NCI-H1105 treated with DMSO at 0.1 percent for 48 hours (cell line): ENCODE measurements at places on chromosomes 4 and X.

GRCh38 chr4:146275370-146275769 is 61.0 kb downstream of the REELD1 start:
- no peak for DNase-seq

DNA sequence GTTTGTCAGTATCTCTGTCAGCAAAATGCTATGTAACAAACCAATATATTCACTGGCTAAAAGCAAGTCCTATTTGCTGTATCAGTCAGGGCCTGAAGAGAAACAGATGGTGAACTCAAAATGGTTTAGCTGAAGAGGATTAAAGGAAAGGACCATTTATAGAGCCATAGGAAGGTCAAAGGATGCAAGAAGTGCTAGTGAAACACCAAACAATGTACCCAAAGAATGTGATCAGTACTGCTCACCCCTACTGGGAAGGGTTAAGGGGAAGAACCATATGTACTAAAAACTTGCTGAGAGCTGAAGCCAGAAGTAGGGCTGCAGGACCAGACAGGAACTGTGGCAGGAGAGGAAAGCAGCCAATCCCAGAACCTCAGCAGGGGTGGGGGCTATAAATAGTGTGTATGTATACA is 479.3 kb downstream of the INPP4B start:
- no peak for DNase-seq

GRCh38 chr4:2336659-2337058 is 74.8 kb upstream of the MXD4 start:
- no peak for DNase-seq

DNA sequence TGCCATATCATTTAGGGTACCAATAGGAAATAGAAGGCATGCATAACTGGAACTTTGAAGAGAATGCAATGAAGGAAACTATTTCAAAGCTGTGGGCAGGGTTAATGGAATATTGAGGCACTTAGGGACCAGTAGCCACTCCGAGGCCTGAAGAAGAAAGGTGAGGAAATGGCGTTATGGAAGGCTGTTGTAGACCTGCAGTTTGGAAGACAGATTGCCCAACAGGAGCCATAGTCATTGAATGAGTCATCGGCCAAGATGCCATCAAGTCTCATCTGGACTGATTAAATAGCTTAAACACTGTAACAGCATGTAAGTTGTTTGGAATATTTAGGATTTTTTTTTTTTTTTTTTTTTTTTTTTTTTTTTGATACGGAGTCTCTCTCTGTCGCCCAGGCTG is 11.6 kb downstream of the CXCL13 start:
- DNase-seq, result no peak

DNA sequence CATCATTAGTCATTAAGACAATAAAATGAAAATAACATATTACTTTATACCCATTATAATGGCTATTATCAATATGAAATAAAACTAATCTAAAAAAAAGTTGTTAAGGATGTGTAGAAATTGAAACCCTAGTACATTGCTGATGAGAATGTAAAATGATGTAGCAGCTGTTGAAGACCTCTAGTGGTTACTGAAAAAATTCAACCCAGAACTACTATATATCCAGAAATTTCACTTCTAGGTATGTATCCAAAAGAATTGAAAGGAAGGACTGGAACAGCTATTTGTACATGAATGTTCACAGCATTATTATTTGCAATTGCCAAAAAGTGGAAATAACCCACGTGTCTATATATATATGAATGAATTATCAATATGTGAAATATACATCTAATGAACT is 180.3 kb upstream of the KLHL4 start:
- no peak for DNase-seq

GRCh38 chrX:82087699-82088098 is 885.8 kb downstream of the SH3BGRL start:
- peak; percentile 31 for DNase-seq

DNA sequence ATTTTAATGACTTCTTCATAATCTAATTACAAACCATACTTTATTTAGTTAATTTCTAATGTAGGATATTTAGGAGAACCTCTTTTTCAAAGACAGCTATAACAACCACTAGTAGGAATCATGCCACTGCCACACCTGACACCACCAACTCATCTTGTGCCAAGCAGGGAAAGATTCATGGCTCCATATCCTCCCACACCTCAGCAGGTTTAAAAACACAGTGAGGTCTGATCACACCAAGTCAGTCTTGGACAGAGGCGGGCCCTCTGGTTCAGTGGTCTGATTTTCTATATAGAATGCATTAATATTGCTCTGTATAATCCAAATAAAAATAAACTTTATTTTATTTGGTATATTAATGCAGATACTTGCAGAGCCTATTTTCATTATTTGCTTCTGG is 227.7 kb upstream of the TTC29 start:
- DNase-seq, result no peak

DNA sequence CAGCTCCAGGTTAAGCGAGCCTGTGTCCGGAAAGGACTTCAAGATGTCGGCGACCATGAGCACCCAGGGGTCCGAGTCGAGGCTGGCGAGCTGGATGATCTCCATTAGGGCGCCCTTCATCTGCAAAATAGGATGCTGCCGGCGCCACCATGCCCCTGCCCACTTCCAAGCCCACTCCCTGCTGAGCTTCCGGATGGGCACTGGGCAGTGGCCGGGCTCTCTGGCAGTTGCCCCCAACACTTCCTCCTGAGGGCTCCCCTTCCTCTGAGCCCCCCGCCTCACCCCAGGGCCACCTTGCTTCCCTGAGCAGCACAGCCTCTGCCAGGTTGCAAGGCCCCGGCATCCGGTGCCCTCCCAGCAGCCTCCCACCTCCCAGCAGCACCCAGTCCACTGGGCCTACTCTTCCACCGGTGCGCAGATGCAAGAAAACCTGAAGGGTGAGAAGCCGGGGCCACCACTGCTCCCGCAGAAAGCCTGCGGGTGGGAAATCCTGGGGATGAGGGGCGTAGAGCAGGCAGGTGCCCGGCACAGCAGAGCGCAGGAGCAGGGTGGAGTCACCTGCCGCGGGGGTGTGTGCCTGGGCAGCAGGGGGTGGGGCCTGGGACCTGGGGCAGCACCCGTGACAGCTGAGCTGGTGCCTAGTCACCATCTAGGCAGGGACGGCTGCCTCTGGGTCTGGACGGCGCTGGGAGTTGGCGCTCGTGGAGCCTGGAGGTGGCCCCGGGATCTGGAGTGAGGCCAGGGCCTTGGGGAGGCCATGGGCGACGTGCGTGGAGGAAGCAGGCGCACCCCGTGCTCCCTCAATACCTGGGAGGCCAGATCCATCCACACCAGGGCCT is 17.0 kb downstream of the NELFA start:
- DNase-seq, result no peak

GRCh38 chrX:55582447-55582846 is 40.8 kb upstream of the FOXR2 start:
- DNase-seq, result no peak

DNA sequence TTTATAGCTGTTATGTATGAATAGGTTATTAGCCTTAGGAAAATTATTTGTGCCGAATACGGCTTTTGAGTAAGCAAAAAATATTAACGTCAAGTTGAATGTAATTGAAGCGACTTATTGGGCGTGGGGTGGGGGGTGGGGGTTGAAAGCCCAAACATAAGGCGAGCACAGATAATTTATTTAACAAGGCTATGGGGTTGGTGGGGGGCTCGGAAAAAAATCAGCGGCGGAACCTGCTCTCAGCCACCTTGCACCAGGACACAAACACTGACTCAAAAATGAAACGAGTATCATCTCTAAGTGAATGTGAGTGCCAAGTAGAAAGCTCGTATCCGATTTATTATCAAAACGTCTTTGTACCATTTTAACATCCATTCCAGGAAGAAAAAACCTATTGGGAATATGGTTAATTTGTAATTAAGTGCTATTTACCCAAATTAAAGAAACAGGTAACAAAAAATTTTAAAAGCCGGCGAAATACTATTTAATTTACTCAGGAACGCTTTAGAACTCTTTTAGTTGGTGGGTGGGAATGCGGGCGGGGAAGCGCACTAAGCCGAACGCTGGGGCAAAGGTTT is 902 bp upstream of the LARP1B start:
- peak; percentile 22 for DNase-seq

DNA sequence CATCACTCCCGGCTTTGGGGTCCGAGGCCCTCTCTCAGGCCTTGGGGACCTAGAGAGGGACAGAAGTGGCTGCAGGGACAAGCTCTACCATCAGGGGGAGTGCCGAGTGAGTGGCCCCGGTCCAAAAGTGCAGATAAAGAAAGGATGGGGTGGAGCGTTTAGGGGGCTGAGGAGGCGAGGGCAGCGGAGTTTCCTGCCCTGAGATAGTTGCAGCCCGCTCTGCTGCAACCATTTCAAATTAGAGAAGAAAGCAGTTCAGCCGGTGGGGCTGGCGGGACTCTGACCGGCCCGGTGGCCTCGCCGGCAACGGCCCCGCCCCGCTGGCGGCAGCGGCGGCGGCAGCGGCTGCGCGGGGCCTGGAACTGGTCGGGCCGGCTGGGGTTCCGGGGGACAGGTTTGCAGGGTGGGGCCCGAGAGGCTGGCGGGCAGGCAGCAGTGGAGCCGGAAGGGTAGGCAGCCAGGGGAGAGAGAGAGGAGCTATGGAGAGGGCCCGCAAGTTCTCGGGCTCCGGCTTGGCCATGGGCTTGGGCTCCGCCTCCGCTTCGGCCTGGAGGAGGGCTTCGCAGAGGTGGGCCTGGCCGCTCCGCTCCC is 7.6 kb downstream of the DLG3 start:
- peak; percentile 62 for DNase-seq

DNA sequence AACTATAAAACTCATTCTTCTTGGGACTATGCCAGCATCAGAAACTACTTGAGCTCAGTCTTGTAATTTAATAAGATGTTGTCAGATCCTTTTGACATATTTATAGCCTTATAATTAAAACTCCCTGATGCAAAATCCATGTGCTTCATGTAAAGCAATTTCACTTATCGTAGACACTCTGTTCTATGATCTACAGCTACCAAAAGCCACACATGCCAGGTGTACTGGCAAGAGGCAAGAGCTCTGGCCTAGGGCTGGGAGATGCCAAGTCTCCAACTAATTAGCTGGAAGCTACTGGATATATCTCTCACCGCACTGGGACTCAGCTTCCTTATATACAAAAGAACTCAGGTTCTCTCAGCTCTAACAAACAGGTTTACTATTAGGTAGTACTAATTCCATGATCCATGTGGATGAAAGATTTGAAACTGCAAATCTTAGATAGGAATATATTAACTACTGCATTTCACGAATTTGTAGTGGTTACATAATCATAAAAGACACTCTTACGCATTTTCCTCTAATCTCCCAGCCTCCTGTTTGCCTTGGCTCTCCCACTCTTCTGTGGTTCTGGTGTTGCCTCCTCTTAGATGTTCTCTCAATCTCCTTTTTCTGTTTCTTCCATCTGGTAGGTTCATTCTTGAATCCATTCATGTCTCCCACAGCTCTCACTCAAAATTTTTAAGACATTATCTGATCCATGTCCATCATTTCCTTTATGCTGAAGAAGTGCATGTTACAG is 103.0 kb downstream of the HHIP start:
- no peak for DNase-seq

DNA sequence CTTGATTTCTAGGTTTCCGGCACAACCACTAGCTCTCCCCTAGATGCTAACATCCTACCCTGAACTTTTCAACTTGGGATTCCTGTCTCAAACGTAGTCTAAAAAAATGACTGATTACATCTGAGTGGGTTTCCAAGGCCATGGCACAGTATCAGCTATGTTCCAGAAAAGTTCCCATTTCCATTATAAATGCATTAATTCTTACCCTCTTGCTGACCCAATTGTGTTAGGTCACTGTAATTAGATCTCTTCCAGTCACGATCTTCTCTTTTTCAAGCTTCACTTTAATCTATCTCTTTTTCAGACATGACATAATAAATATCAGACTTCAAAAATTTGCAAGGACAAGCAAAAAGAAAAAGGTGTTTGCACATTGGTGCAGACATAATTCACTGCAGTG is 50.6 kb upstream of the PDE5A start:
- no peak for DNase-seq

DNA sequence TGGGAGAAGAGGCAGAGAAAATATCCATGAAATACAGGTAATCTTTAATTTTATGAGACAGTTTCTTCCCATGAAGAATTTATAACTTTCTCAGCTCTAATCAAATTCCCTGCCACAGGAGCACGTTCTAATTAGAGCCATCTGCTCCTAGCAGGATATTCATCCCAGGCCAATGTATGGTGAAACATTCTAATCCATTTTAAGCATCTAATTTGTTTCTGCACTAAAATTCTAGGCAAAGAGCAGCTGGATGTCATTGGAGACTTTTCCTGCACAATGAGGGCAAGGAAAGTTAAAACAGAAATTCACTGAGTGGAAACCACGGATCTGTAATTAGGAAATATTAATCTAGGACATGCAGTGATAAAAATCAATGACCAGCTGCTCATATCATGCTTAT is 107.7 kb upstream of the ZFP42 start:
- DNase-seq, result no peak

DNA sequence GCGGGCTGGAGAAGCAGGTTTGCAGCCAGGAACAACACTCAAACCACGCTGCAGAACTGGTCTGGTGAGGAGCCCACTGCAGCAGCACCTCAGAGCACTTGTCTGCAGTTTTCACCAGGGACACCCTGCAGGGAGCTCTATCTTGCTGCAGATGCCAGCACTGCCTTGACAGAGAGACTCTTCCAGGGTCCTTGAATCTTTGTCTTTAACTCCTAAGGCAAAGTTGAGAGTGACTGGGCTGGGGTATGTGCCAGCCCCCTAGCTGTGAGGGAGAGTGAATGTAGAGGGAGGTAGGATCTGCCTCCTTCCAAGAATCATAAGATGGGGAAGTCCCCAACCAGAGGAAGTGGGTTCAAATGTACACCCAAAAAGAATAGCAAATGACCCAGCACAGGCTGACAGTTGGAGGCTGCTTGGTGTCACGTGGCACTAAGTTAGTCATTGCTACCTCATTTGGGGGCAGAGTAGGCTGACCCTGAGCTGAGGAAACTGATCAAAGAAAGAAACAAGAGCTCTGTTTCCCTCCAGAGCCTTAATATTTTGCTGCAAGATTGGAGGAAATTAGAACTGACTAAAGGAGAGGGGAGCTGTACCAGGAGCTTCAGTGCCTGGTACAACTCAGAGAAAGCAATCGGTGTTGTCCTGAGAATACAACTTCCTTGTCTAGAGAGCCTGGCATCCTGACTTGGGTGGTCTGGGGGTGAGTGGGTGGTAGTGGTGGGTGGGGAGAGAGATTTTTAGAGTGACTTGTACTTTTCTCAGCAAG is 28.2 kb upstream of the HUWE1 start:
- DNase-seq, result no peak

- no peak for DNase-seq
These were observed 2.1 kb upstream of the ETDC start for GRCh38 chrX:135307171-135307570.

DNA sequence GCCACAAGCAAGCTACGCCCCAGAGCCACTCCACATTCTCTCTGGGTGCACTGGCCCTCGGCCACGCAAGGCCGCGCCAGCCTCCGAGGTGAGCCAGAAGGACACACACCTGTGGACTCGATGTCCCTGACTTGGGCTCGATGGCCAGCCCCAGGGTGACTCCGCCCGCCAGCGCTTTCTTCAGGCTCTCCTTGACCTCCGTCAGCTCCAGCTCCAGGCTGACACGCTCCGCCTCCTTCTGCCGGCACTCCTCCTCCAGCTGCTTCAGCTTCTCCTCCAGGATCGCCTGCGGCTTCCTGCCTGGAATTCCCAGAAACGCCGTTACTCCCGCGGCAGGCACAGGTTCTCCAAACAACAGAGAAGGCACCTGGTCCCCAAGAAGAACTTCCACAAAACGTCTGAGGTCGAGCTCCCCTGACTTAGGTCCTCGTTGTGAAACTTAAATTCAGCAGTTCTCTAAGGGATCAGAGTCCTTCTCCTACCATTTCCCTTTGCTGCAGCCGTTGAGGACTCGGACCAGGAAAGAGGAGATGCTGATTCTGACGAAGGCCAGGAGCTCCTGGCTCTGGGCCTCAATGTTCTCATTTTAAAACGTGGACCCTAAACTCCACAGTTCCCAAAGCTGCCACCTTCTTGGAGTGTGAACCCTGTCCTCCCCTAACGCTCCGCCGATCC is 166.8 kb downstream of the AFAP1 start:
- DNase-seq, result no peak
